NCI-H2107 (cell line): ENCODE measurements at places on chromosomes 3 and 15.

DNA sequence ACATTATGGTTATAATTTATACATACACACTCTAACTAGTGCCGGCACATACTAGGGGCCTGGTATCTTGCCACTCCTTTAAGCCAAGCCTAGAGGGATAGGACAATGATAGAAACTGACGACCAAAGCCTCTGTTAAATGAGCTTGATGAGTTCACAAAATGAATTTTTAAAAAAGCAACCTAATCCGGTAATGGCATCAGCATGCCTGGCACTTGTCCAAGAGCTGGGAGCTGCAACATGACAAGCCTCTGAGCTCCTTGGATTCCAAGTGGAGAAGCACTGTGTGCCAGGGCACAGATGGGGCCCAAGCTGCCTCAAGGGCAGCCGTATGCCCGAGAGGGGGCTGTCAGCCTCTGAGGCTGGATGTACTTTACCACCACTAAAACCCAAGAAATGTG is 9.7 kb downstream of the ETV5 start:
- DNase-seq: peak; percentile 18

- no peak for DNase-seq
Measured at GRCh38 chr3:42539871-42540714, 37.6 kb downstream of the VIPR1 start.

- DNase-seq: no peak
Measured at GRCh38 chr3:44130249-44130648, 111.4 kb upstream of the TOPAZ1 start.

DNA sequence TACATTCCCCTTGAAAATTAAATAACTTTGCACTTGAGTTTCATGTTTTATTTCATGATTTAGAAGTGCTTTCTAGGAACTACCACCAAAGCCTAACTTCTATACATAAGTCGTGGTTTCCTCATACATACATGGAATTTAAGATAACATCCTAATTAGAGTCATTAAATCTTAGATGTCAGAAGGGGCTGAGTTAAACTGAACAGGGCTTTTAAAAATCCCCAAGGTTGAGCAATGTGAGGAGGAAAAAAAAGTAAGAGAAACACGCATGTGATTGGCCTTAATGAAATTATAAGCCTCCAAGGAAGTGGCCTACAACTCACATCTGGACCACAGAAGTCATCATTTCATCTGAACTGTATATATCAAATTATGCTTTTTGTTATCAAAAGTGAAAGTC is 303.1 kb upstream of the SEMA6D start:
- DNase-seq: no peak

- DNase-seq: no peak
Measured at GRCh38 chr3:188202358-188203138, 48.6 kb downstream of the LPP start.

DNA sequence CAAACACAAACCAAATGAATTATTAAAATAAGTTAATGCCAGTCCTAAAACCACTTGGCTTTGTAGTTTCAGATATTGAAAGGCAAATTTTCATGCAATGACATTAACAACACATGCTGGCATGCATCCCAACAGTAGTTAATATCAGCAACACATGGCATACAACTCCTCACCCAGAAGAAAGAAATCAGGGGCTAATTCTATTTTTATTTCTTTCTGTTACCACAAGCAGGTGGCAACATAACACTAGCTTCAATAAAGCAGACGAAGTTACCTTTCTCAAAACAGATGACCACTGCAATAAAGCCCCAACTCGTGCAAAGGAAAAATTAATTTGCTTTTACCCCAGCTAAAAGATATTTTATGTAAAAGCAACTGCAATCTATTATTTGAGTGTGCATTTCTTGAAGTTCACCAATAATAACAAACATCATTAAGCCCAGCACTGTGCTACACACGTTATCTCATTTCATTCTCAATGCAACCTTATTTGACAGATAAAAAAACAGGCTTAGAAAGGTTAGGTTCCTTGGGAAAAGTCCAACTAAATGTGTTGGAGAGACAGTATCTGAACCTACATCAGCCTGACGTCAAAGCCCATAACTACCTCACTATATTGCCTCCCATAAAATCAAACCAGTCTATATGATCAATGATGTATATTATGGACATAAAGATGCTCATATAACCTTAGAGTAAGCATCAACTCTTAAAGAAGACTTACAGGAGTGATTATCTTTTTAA is 2.8 kb downstream of the TOP2B start:
- DNase-seq: no peak

GRCh38 chr3:46368569-46368968 is 2.2 kb upstream of the CCR5 start:
- no peak for DNase-seq

GRCh38 chr3:138408751-138409570 is 25.5 kb upstream of the ESYT3 start:
- no peak for DNase-seq

GRCh38 chr3:197308591-197308990 is 10.2 kb upstream of the DLG1 start:
- no peak for DNase-seq

GRCh38 chr3:102102394-102102793 is 253.1 kb downstream of the NFKBIZ start:
- DNase-seq: no peak

DNA sequence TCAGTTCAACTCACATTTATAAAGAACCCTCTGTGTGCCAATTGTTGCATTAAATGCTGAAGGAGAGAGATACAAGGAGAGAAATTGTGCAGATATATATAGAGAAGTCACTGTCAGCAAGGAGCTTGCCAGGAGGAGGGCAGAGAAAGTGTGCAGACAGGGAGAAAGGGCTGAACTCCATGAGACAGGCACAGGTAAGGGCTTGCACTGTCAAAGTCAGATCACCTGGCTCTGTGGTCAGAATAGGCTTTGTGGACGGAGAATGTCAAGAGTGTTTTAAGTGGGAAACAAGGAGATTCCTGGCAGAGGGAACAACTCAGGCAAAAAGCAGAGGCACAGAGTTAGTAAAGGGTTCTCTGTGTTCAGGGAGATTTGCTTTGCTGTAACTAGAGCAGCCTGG is 303.0 kb upstream of the TPRG1 start:
- DNase-seq: peak; percentile 22

DNA sequence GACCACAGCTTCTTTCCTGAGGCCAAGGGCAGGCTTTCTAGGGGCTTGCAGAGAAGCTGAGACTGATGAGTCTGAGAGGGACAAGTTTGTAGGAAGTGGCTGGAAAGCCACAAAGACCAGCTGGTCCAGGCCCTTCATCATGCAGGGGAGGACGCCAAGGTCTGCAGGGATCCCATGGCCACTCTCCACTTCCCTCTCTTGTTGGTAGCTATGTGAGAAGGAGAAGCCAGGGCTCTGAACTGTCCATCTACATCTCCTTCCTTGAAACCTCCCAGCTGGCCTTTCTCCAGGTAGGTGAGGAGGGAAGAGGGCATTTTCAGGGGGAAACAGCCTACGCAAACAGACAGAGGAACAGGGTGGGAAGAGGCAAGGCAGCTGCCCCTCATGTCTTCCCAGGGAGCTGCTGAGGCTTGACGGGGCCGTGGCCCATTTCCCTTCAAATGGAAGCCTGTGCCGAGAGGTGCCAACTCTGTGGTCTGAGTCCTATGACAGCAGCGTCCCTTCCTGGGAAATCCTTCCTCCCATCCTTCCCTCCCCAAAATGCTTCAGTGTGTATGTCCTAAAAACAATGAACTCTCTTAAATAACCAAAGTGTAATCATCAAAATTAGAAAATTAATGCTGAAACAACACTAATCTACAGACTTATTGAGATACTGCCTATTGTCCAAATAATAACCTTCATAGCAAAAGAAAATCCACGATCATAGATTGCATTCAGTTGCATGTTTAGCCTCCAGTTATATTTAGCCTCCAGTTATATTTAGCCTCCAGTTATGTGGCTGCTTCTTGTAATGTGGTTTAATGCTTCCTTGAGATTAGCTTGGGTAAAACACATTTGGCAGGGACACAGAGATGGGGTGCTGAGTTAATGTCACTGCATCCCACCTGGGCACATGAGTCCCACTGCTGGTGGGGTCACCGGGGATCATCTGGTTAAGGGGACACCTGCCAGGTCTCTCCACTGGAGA is 36.0 kb downstream of the GNB5 start:
- DNase-seq: no peak

- no peak for DNase-seq
Measured at GRCh38 chr3:13419505-13420044, 547 bp downstream of the NUP210 start.

DNA sequence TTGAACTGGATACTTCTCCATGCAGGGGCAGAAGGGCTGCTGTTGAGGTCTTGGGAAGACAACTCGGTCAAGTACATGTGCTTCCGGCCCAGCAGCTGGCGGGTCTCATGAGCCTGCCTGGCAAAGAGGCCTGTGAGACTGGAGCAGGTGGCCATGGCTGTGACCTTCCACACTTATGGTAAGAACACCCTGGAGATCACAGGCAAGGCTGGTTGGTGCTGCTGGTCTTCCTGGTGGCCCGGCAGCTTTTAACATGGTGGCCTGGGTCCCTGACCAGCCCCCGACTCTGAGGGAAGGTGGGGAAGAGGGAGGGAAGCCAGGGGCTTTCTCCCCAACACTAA is 15.4 kb downstream of the CHRD start:
- DNase-seq: no peak

- DNase-seq: no peak
Measured at GRCh38 chr15:78992416-78993256, 47.8 kb upstream of the CTSH start.

DNA sequence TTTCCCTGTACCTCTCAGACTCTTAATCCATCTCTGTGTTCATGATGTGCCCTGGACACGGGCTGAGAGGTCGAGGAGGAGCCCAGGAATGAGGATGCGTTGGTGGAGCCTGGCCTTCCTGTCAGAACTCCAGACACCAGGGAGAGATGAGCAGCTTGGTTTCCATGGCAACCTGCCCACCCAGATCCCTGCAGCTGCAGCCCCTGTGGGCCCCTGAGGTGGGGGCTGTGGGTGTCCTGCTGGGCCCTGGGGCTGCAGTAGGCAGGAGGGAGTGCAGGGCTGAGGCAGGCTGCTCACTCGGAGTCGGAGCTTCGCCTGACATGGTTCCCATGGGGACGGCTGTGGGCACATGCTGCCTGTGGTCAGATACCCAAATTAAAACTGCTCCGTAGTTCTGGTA is 7.7 kb upstream of the SCN10A start:
- no peak for DNase-seq

GRCh38 chr3:141052201-141053069 is 1.3 kb downstream of the SPSB4 start:
- DNase-seq: no peak

- DNase-seq: no peak
Measured at GRCh38 chr15:66006986-66007385, 137.7 kb downstream of the RAB11A start.

GRCh38 chr15:73293773-73294172 is 75.0 kb downstream of the HCN4 start:
- DNase-seq: no peak

DNA sequence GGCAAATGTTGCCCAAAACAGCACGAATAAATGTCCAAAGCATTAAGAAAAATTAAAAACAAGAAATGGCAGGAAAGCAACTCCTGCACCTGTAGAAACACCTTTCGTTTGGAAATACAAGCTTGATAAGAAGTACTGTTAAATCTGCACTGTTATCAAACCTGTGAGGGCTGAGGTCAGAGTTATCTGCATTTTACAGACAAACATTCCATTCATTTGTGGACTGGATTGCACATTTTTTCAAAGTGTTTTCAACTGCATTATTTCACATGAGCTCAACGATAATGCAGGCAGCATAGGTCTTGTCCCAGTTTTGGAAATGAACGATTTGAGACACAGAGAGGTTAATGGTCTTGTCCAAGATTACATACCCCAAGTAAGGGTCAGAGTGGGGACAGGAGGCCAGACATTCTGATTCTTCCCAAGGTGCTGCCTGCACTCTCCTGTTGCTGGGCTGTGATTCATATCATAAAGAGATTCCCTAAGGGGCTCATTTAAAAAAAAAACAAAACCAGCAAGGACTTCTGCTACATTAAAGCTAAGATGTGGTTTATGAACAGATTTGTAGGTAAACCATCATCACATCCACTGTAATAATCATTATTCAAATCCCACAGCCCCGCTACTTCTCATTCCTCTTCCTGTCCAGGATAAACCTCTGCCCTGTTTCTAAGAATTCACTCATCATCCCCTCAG is 13.0 kb downstream of the GUCA1C start:
- DNase-seq: no peak

DNA sequence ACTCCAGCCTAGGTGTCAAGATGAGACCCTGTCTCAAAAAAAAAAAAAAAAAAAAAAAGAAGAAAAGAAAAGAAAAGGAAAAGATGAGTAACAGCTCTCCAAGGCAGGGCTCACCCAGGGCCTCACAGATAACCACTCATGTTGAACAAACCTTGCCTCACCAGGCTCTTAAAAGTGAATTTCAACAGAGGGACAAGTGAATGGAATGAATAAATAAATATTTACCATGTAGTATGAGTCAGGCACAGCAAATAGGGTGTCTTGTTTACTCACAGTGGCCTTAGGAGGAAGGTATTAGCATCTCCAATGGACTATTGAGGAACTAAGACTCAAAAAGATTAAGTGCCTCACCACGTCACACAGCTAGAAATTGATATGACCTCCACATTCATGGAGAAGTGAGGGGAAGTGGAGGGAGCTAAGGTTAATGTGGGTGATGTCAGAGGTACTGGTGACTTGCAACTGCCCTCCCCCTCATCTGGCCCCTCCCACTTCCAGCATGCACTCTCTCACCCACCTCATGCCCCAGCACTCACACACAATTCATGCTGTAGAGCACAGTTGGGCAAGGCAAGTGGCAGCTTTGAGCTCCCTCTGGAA is 255.5 kb downstream of the UACA start:
- no peak for DNase-seq

DNA sequence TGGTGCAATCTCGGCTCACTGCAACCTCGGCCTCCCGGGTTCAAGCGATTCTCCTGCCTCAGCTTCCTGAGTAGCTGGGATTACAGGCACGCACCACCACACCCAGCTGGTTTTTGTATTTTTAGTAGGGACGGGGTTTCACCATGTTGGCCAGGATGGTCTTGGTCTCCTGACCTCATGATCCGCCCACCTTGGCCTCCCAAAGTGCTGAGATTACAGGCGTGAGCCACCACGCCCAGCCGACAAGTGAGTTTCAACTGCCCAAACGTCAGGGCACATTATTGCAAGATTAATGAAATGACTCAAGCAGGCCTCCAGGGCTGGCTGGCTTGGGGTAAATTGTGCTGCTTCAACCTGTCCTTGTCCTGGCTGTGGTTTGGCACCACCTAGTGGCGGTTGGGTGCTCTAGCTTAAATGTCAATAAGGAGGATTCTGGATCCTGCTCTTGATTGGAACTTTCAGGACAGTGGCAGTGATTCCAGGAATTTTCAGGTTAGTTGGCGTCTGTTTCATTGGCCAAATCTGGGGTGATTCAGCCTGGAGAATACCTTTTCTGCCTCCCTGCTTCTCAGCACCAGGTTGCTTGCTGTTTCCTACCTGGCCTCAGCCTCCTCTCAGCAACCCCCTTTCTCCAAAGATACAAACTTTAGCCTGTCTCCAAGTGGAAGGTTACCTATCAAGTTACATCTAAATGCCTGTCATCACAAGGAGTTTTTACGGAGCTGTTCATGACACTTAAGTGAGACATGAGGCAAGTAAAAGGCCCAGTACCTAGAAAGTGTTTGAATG is 32.4 kb upstream of the SACM1L start:
- DNase-seq: peak; percentile 11
